Stimulated activated CD4-positive, alpha-beta T cell treated with anti-CD3 and anti-CD28 coated beads, Interleukin-1b, Interleukin-23, amount 100 ng/mL, for 24 hours (primary cell): ENCODE measurements at places on chromosomes 5 and 9.

DNA sequence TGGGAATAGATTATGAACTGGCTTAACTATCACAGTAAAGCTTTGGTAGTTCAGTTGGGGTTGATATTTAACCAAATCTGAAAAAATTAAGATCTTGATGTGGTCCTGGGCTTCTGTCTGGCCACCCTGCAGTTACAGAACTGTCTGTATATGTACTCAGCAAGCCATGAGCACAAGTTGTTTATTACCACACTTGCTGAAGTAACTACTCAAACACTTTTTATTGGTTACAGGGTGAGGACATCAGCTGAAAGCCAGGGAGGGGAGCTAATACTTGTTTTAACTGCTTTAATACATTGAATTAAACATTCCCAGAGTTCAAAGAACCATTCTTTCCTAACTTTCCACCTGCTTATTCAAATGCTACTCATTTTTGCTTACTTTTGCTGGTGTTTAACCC, 29.4 kb upstream of the KCNN2 start:
- no peak for DNase-seq

DNA sequence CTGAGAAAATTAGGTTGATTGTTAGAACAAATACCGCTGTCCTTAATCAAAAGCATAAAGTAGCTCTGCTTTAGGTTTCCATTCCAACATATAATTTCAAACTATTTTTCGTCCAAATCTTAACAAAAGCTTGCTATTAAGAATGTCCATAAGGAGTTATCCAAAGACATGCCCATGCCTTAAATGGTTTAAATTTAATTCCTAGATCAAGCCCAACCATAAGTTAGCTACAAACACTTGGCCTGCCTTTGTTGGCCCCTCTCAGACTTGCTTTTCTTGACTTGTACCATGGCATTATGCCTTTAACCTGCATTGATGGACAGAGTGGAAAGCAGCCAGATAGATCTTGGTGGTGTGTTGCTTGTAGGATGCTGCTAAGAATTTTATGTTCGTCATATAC, 8.8 kb downstream of the GARNL3 start:
- no peak for DNase-seq

DNA sequence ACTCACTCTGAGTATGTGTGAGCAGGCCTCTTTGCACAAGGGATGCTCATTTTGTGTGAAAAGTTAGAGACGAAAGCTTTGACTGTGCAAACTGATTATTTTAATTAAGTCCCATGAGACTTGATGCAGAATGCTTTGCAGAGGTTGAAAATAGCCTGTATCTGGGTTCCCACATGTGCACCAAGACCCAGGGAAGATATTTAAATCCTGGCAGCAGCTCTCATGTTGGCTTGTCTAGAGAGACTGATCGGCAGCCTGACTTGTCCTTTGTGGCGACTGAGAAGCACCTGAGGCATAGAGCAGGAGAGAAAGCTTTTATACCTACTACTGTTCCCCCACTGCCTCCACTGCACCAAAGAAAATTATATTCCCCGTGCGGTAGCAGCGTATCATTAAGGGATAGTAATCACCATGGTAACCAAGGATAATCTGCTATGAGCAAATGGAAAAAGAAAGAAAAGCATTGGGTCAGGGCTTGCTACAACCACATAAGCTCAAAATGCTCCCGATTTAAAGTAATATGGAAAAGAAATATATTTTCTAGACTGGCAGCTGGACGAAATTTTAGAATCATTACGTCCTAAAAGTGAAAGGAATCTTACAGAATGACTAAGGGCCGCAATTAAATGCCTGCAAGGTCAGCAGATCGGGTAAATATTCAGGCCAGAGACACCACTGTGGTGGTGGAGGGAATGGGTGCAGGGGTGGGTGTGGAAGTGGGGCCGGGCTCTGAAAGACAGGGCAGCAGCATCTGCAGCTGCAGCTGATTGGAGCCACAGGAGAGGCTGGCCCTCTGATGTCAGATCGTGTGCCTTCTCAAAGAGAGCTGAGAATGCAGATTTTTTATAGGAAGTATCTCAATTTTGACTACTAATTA, 135.3 kb upstream of the EPB41L4A start:
- no peak for DNase-seq

DNA sequence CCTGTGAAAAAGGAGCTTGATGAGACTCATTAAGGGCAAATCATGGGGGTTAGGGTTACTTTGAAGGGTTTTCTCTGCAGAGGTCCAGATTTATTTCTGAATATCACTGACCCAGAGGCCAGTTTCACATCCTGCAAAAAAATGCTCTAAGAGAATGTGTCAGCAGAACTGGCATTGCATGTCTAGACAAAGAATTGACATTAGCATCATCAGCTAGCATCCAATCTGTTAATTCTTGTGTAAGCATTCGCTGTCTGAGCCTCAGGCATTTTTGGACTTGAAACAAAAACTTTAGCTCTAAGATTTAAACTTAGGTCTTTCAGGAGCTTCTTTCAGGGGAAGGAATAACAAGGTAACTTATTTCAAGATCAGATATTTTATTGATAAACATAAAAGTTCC, 187.9 kb upstream of the ELL2 start:
- no peak for DNase-seq

DNA sequence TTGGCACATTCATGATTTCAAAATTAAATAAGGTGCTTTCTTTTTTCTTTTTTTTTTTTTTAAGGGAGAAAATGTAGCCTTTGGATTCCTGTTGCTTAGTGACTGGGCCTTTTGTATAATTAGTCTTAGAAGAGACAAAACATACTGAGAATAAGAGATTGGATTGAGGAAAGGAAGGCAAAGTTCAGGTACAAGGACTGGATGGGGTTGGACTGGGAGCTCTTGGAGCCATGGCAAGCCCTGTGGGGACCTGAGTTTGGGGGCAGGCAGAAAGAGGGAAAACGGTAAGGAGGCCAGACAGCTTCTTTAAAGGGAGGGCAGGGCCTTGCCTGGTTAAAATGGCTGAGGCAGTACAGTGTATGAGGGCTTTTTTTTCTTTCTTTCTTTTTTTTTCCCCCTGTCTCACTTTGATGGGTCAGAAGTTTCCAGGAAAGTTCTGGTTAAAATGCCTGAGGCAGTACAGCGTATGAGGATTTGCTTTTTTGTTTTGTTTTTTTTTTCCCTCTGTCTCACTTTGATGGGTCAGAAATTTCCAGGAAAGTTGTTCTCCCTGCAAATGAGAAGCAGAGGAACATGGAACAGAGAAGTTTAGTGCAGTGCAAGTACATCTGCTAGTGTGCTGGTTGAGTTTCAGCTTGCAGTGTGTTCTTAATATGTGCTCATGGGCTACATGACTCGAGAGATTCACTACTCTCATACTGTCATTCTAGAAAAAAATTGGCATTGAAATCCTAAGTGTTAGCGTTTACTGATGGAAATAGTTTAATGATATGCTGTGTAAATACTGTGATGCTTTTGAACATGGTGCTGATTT, 16.8 kb downstream of the SNX18 start:
- no peak for DNase-seq

DNA sequence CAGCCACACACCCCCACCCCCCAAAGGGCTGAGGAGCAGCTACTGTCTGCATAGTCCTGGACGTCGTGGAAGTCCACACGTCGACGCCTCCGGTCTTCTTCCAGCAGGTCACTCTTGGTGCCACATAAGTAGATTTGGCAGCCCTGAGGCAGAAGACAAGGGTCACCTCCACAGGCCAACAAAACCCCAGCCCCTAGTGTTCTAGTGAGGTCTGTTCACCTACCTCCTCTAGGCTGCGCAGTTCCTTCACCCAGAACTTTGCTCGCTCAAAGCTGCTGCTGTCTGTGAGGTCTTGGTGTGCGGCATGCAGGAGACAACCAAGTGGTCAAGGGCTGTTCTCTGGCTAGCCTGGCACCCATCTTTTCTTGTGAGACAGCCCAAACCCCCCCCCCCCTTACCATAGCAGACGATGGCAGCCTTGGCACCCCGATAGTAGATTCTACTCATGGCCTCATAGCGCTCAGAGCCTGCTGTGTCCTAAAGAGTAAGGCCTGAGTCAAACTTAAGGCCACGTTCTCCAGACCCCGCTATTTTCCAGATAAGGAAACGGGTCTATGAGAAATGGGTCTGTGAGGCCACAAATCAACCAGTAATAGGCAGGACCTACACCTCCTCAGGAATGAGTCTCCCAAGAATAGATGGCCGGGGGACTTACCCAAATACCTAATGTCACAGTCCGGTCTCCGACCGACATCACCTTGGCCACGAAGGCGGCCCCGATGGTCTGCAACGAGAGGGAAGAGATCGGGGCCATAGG, 987 bp downstream of the RAB24 start:
- no peak for DNase-seq

DNA sequence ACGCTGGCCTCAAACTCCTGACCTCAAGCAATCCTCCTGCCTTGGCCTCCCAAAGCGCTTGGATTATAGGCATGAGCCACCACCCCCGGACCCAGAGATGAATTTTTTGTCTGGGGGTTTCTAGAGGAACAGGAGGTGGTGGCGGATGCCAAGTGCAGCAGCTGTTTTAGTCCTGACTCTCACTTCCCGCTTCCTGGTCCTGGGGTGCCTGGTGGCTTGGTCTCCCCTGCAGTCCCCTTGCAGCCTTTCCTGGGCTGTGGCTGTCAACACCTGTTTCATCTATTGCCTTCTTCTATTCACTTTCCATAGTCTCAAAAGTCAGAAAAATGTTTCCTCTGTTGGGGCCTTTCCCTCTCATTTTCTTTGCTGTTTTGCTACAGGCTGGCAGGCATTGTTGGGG, 6.5 kb upstream of the NHP2 start:
- DNase-seq = no peak

- no peak for DNase-seq
These were observed 367.2 kb downstream of the MLLT3 start for GRCh38 chr9:20255052-20255451.

- no peak for DNase-seq
These were observed 117.4 kb downstream of the SMARCA2 start for GRCh38 chr9:2132484-2133082.

- no peak for DNase-seq
These were observed 18.1 kb downstream of the C1QTNF2 start for GRCh38 chr5:160352308-160352707.

DNA sequence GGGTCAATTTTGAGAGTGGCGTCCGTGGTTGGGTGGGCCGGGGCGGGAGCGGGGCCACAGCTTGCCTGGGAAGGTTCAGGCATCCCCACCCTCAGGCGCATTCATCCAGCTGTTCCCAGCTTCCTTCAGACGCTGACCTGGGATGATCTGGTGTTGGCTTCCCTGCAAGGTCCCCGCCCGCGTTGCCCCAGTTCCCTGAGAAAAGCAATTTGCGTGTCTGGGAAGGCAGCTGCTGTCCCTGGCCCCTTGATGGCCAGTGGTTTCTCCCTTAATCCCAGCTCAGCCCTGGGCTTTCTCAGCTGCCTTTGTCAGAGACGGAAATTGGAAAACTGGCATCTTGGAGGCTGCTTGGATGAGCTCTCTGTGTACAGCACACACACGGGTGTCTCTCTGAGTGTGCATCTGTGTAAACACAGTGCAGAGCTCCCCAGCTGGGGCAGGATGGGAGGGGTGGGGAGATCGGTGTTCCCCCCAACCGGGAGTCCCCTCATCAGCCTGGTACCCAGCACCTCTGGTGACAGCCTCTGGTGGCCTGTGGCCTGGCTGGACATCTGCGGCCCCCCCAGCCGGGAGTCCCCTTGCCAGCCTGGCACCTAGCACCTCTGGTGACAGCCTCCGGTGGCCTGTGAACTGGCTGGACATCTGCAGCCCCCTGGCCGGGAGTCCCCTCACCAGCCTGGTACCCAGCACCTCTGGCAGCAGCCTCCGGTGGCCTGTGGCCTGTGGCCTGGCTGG, 94.0 kb downstream of the COL5A1 start:
- no peak for DNase-seq

GRCh38 chr9:279674-280073, 65.0 kb downstream of the DOCK8 start:
- no peak for DNase-seq

GRCh38 chr5:52842111-52842510, 54.4 kb downstream of the ITGA1 start:
- no peak for DNase-seq

- no peak for DNase-seq
These were observed 344.0 kb downstream of the PTPRD start for GRCh38 chr9:10268531-10269485.

- no peak for DNase-seq
These were observed 13.3 kb downstream of the DIRAS2 start for GRCh38 chr9:90629354-90629753.

DNA sequence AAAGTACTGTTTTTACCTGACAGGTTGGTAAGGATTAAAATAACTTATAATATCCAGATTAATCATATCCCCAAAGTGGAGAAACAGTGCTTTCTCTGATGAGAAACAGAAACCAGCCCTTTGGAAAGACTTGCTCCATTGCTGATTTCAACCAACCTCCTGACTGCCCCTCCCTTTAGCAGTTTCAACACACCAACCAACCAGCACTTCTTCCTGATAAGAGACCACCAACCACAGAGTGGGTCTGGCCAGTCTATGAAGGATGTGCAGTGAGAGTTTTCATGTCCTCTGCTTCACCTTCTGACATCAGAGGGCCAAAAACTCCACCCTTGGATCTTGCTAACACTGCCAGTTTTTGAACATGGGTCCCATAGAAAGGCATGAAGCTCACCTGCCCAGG, 28.1 kb downstream of the RIGI start:
- no peak for DNase-seq

DNA sequence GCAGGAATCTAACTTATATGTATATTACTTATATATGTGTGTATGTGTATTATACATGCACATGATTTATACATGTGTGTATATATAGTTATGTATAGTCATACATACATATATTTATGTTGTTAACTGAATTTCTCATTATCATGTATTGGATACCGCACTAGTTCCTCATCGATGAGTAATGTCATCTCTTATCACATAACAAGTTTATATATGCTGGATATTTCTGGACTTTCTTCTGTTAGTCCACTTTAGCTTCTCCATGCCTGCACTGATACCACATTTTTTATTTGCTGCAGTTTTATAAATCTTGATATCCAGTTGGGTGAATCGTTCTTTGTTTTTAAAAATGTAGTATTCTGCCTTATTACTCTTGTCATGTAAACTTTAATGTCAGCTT, 50.2 kb downstream of the APC start:
- DNase-seq = no peak

DNA sequence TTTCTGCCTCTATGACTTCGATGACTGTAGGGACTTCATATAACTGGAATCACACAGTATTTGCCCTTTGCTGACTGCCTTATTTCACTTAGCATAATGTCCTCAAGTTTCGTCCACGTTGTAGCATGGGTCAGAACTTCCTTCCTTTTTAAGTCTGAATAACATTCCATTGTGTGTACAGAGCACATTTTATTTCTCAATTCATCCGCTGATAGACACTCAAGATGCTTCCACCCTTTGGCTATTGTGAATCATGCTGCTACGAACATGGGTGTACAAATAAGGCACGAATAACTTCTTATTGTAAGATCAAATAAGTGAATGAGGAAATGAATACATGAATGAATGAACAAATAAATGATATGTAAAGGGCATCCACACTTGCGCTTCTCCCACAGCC, 13.0 kb downstream of the BARX1 start:
- DNase-seq = no peak

DNA sequence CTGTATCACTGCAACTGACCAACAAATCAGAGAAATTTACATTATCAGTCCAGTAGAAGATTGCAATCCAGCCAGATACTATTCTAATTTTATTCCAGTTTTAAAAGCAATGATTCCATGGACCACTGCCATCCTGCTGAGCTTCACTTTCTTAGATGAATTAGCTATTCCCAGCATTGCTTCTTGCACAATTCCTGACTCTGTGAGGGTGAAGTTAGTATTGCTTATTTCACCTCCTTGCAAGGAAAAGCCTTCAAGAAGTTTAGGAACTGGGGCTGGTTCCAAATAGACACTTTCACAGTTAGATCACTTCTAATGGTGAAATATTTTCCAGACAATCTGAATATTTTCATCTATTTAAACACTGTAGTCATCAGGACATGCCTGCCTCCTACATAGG, 338.6 kb upstream of the TNC start:
- no peak for DNase-seq
